ENCODE measurements at places on chromosomes 4 and X. TPM values are rescaled to one million over a fixed set of nuclear protein-coding genes. Genes with fewer than 3 reads are reported as not detected.
A peak's percentile ranks its signal among the peaks of the same experiment; 100 is the strongest.

DNA sequence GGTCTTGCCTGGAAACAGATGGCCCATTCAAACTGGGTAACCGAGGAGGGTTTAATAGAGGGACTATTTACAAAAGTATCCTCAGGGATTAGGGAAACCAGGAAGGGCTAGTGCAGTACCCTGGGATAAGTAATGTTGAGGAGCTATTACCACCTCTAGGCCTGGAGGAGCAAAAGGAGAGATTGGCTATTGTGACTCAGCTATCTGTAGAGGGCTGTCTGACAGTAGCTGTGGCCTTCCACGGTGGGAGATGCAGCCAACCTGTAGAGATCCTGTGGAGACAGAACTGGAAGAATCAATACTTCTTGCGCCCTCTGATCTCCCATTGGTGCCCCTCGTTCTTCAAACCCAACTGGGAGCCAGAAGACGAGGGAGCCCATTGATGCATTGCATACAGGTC, 34.1 kb upstream of the RPS6KA3 start:
- no peak for DNase-seq

DNA sequence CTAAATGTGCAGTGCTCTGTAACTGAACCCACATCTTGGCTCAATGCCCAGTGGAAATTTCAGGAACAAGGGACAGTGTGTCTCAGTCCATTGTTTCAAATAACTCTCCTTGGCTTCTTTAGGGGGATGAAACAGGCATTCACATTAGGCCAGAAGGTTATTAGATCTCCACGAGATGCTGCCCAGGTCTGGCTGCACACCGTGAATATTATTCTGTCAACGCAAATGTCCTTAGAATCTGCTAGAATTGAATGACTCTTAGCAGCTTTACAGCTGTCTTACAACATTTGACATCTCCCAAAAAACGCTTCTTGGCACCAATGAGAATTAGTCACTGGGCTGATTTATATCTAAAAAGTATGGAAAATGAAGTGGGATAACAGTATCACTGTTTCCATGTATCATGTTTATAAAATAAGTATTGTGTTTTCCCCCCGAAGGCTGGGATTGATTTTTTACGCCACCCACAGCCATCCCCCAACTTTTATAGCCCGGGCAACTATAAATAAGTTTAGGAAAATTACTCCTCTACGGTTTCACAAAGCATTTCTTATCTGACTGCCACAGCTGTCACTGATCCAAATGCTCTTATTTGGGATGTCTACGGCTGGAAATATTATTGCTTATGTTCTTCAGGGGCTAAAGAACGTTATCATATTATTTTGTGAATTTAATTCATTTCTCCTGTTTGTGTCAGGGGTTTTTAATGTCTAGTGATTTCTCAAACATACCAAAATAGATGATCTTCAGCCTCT, 559.7 kb upstream of the FAT1 start:
- no peak for DNase-seq

DNA sequence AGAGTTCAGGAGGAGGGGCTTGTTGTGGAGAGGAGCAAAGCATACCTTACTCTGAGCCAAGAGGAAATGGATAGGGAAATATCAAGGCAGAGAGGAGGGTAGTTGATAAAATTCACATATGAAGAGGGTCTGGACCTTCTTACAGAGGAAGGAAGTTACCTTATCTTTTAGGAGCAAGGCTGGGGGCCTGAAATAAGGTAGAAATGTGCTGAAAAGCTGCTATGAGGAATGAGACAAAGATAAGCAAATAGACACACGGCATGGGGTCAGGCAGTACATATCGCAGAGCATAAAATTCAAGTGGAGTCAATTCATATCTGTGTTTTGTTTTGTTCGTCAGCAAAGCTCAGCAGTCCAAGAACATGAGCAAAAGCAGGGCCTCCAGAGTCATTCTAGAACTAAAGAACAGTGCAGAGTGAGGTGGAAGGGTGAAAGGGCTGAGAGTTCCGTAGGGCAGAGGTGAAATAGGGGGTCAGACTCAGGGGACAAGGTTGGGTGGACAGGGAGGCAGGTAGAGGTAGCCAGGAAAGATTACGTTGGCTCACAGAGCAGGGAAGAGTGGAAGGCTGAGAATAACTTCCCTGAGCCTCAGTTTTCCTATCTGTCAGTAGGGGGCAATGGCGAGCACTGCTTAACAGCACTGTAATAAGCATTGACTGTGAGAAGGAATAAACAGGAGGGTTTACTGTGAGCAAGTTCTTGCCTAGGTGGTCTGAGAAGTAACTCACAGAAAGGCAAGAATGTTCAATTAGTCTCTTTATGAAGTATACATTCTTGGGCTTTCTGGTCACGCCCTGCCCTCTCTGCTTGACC, 9.2 kb downstream of the VSIG4 start:
- no peak for DNase-seq

DNA sequence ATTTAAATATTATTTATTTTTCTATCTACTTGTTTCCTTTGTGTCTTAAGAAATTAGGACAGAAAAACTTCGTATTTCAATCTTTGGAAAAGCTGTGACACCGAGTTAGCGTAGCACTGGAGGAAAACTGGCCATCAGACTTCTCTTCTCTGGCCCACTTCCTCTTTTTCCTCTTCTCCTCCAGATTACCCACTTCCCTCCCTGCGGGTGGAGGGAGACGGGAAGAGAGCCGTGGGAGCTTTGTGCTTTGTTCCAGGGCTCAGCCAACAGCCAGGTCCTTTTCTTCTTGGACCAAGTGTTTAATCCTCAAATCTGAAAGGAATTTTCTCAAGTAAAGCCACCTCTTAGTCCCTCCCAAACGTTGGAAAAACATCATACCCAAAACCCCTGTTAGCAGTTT, 29.7 kb downstream of the OFD1 start:
- DNase-seq, result no peak

The TLR6 gene
- 12.4 TPM for total RNA-seq

DNA sequence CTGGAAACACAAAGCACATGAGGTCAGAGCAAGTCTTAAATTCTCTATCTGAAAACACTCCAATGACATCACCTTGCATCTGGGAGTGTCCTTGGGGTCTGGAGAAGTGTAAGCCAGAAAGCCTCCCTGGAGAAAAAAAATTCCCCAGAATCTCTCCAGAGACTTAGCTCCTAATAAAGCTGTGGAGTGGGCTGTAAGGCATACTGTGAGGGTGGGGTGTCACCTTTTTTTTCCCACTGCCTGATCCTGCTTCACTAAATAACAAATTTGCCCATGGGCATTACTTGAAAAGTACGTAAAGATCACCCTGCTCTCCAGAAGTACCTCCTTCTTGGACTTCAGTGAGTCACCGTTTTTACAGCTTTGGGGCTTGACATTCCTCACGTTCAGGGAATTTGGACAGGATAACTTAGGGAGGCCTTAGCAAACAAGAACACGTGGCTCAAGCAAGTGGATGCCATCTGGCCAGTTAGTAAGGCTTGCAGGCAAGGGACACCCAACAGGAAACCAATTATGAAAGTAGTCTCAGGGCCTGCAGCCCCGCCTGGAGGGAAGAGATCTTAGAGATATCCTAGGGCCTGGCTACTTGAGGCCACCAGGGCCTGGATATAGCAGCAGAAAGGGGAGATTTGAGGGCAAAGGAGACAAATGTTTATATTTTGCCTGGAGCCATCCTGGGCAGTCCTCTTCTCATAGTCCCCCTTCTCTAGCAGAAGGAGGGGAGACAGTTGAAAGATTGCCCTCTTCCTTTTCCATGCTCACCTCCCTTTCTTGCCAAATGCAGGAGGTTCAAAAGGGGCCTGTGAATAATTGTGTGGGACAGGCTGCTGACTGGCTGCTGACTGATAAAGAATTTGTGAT, 60.1 kb upstream of the PLAC1 start:
- DNase-seq, result peak; percentile 49

The IL9R gene
- total RNA-seq, result 1.2 TPM

DNA sequence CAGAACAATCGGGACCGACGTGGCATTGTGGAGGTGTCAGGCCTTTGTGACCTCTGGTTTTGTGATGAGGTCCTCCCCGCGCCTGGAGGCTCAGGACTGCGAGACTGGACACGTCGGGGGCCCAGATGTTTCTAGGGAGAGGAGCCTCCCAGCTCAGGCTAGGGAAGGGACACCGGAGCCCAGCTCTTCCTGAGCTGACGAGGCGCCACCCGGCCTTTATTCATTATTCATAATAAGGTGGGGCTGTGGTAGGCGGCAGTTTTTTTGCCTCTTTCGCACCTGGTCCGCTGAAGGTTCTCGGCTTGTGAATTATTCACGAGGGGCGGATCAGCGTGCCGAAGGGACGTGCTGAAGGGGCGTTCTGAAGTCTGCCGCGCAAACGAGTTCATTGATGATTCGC, 2.3 kb upstream of the UBA1 start:
- DNase-seq, result no peak

- no peak for DNase-seq
Measured at GRCh38 chr4:24249972-24250371, 334.4 kb downstream of the DHX15 start.

GRCh38 chr4:186724058-186724863, 605 bp upstream of the FAT1 start:
- DNase-seq, result peak; percentile 59

The RIPPLY1 gene
- total RNA-seq, result not detected

DNA sequence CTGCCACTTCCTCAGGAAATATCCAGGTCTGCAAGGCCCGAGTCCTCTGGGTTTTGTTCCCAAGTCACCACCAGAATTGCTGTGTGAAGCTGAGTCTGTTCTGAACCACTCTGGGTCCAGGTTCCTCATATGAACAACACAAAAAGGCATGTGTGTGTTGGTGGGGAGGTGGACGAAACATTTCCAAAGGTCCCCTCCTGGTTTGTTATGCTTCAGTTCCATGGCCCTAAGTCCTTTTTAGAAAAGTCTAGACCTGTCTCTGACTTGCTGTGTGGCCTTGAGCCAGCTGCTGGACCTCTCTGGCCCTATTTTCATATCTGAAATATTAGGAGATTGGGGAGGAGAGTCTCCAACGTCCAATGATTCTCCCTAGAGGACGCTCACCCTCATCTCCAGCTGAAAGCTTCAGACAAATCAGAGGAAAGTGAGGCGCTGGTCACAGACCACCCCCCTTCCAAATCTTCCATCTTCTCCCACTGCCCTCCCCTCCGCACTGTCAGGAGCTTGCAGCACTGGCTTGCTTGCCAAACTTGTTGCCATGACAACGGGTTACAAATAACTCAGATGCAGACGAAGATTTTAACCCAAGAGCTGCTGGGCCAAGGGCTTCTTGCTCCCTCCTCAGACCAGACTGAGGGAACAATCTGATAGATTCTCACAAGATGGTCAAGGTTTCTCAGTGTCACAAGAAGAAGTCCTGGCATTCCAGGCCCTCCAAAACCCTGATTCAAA, 64.5 kb downstream of the SMC1A start:
- DNase-seq, result no peak

GRCh38 chr4:134754301-134755019, 552.9 kb upstream of the PABPC4L start:
- no peak for DNase-seq

DNA sequence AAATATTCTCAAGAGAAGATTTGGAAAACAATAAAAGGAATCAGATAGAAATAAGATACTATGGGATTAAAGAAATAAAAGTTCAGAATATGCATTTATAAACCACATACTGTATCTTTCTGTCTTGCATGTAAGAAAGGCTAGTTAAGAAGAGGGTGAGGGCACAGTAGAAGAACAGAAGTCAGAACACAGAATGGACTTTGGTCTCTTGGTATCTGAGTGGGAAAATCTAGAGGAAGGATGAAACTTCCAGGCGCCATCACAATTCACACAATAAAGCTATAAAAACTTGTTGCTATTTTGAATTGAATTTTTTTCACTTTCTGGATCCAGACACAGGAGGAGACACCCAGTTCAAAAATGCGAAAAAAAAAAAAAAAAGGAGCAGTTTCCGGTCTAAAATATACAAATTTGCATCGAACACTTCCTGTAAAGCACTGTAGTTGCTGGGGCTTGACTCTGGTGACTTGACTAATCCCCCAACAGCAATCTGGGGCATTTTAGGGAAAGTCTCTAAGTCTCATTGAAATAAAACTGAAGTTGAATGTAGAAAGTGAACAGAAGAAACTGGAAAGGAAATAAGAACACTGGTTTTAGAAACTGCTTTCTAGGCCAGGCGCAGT, 8.1 kb upstream of the NAAA start:
- no peak for DNase-seq

- DNase-seq, result no peak
Measured at GRCh38 chr4:81102107-81102506, 71.6 kb downstream of the BMP3 start.

DNA sequence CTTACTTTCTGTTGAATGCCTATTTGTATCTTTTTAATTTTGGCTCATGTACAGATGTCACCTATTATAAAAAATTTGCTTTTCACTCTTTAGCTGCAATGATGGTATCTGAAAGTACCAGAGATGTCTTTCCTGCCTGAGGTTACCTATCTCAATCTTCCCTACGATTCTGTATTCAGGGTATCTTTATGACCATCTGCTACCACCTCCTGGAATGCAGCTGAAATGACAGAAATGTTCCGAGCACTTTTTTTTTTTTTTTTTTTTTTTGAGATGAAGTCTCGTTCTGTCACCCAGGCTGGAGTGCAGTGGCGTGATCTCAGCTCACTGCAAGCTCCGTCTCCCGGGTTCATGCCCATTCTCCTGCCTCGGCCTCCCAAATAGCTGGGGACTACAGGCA, 136.4 kb downstream of the REPS2 start:
- DNase-seq, result no peak

DNA sequence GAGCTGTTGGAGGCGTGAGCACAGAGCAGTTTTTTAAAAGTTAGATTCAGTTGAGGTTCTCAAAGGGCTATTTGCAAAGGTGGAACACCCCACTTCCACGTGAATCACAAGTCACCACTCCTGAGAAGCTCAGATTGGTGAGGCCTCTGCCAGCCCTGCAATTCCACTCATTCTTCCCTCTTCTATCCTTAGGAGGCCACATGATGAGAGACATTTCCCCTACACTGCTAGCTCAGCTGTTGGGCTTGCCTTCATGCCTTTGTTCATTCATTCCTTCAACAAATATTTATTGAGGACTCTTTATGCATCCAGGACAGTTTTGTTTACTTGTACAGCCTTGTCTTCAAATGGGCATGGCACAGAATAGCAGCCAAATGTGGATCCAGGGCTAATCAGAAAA, 3.7 kb downstream of the SRPX2 start:
- DNase-seq, result no peak

DNA sequence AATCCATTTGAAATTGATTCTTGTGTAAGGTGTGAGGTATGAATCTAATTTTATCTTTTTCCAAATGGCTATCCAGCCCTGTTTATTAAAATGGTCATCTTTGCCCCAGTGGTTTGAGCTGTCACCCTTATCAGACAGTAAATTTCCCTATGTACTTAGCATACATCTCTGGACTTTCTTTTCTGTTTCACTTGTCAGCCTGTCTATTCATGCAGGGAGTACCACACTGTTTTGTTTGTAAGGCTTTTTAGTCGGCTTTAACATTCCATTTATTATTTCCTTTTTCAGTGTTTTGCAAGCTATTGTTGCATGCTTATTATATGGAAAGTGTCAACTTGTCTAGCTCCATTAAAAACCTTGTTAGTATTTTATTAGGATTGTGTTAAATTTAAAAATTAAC, 155.8 kb downstream of the STAG2 start:
- no peak for DNase-seq

The PABPC1L2A gene
- not detected for total RNA-seq

DNA sequence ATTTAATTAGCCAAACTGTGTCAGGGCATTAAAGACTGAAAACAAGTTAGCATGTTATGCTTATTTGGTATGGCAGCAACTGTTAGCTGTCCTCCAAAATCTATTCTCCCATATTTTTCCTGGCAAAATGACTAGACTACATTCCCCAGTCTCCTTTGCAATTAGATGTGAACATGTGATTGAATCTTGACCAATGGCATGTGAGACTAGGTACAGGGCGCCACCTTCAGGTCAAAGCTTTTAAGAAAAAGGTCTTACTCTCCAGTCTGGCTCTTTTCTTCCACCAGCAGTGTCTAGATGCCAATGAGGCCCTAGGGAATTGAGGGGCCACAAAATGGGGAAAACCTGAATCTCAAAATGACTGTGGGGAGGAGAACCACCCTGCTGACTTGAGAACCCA, 408.2 kb downstream of the SMARCA1 start:
- no peak for DNase-seq
